Activated CD4-positive, alpha-beta T cell treated with anti-CD3 and anti-CD28 coated beads, Interleukin-10, Interleukin-2, amounts not matched to agents 100 ng/mL and 50 ng/mL, durations not matched to agents 16 hours and 8 hours (primary cell): ENCODE measurements at places on chromosomes 11 and 22.
A peak's percentile ranks its signal among the peaks of the same experiment; 100 is the strongest.

DNA sequence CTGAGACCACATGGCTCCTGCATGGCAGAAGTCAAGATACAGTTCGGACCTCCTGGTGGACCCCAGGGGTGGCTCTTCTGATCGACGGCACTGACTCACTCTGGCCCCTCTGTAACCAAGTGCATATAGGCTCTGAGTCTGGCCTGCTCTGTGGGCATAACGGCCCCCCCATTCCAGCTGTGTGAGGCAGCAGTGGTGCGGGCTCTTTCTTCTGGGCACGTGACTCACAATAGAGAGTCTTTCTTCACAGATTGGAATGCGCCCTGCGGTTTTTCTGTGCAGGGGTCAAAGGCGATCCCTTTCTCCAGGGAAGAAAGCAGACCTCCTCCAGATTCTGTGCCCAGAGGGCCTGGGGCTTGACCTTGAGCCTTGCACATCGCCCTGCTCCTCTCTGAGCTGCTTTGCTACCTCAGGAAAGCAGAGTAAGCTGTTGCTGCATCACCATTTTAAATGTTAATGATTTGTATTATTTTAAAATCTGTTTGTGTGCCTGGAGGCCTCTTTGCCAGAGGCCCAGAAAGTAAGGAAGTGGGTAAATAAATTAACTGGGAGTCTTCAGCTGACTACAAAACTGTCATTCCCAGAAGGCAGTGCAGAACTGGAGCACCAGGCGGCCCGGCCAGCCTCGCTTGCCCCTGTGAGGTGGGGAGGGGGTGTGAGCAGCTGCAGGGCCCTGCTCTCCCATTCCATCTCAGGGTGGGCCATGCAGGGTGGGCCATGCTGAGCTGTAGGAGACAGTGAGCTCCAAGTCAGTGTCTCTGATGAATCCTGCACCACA, 199.0 kb downstream of the GRIK4 start:
- no peak for DNase-seq

DNA sequence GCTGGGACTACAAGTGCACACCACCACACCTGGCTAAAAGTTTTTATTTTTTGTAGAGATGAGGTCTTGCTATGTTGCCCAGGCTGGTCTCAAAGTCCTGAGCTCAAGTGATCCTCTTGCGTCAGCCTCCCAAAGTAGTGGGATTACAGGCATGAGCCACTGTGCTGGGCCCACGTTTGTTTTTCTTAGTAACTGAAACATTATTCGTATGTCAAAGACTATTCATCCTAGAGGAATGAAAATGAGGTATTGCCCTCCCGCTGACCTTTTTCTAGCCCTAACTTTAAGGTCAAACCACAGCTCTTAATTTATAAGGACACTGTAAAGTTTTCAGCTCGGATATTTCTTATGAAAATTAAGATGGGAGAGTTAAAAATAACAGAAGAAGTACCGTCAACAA, 33.2 kb upstream of the PAX6 start:
- DNase-seq = no peak

- no peak for DNase-seq
Observed at GRCh38 chr11:120115272-120116000, 22.5 kb downstream of the TRIM29 start.

GRCh38 chr11:122313581-122313980, 197.6 kb upstream of the BLID start:
- DNase-seq = no peak

DNA sequence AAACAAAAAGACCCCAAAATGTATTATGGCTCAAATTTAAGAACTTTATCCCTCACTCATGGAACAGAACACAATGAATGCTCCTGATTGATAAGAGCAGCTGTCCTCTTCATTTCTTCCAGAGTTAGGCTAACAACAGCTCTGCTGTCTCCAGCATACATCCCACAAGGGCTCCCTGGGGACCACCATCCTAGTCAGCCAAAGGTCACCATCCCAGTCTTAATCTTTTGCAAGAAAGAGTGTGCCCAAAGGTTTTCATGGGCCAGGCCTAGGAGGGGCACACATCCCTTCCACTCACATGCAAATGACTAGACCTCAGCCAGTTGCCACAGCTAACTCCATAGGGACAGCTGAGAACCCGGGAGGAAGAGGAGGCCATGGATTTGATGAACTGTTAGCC, 555.3 kb downstream of the BUD13 start:
- no peak for DNase-seq

DNA sequence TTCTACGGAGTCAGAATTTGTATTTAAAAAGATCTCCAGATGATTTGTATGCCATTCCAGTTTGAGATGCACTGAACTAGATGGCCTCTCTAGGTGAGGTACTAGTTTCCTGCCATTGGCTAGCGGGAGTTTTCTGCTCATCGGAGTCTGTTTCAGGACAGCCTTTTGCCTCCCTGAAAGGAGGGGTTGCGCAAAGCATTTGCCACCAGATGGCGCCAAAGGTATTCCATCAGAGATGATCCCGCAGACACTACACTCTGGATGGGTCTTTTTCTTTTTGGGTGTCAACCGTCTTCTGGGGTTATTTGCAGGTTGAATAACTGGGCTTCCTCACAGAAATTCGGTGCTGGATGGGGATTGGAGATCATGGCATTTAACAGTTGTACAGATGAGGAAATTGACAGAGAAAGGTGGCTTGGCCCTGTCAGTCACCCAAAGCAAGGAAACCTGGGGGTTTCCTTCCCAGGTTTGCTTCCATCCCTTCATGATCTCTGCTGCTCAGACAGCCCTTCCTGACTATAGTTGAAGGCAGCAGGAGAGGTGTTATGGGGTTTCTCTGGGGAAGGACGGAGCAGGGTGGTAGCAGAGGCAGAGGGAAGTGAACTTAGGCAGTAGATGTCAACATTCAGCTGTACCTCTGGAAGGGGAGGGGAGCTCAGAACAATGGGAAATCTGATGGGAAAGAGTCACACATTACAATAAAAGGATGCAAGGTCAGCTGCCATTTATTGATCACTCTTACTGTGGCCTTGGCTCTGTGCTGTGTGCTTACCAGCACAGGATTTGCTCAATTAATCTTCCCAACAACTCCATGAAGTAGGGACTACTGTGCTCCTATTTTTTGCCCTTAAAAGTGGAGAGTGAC, 81.6 kb downstream of the CCDC81 start:
- peak; percentile 88 for DNase-seq

DNA sequence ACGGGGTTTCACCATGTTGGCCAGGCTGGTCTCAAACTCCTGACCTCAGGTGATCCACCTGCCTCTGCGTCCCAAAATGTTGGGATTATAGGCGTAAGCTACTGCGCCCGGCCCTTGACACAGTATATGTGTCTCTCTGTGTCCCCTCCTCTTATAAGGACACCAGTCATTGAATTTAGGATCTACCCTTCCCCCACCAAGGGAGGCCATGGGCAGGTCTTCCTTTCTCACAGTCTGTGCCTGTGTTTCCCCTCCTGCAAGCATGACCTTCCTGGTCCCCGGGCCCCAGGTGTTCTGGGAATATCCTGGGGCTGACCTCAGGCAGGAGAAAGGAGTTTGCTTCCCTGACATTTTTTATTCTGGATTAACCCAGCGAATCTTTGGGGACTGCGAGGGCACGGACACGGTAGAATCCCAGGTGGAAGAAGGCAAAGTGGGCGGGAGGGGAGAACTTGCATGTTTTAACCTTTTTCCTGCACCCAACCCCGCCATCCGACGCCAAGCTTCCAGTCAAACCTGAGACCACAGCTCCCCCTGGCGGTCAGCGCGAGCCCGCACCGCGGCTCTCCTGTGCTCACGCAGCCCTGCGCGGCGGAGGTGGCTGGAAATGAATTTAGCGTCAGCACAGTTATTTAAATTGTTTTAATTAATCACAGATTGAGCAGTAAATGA, 42.1 kb upstream of the ISX start:
- peak; percentile 77 for DNase-seq

DNA sequence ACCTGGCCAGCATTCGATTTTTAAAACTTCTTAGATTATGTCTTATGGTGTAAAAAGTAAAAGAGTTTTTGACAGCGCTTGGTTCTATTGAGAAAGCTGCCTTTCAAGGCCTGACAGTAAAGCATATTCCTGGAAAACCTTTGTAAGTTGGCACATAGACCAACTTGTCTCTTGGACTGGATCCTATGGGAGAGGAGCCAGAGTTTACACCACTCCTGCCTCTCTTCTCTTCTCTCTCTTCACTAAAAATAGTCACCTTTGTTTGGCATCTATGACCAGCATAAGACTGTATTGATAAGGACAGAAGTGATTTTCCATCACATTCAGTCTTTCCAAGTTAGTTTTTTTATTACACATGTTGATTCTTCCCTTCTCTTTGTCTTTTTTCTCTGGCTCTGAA, 33.7 kb downstream of the CSRP3 start:
- DNase-seq = no peak

- DNase-seq = no peak
Observed at GRCh38 chr11:73270016-73270854, 1.9 kb upstream of the P2RY6 start.

DNA sequence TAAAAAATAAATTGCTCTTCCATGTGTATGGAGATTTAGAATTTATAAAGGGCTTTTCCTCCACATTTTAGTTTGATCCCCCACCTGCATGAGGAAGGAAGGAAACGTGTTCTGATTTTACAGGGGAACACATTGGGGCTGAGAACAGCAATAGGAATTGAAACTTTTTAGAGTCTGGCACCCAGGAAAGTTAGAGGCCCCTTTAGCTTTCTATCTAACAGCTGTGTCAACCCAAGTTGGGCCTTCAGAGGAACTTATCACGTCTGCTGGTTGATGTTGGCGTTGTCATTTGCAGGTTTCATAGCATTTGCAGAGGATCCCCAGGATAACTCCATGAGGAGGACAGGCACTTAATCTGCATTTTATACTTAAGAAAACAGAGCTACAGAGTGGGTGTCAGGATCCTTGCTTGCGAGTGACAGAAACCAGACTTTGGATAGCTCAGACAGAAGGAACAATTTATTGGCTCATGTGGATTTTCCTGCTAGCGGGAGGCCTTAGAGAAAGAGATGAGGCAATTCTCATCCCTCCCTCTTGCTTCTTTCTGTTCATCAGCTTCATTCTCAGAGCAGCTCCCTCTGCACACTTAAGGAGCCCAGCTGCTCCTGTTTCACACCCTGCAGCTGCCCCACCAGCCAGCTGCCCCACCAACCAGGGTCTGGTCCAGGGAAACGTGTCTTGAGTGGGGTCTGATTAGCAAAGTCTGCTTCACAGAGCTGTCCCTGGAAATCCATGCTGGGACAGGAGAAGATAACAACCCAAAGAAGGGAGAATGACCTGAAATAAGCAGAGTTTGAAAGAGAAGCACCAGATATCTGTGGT, 92.5 kb upstream of the OR4B1 start:
- no peak for DNase-seq

GRCh38 chr11:34339149-34340064, 18.4 kb downstream of the ABTB2 start:
- no peak for DNase-seq

DNA sequence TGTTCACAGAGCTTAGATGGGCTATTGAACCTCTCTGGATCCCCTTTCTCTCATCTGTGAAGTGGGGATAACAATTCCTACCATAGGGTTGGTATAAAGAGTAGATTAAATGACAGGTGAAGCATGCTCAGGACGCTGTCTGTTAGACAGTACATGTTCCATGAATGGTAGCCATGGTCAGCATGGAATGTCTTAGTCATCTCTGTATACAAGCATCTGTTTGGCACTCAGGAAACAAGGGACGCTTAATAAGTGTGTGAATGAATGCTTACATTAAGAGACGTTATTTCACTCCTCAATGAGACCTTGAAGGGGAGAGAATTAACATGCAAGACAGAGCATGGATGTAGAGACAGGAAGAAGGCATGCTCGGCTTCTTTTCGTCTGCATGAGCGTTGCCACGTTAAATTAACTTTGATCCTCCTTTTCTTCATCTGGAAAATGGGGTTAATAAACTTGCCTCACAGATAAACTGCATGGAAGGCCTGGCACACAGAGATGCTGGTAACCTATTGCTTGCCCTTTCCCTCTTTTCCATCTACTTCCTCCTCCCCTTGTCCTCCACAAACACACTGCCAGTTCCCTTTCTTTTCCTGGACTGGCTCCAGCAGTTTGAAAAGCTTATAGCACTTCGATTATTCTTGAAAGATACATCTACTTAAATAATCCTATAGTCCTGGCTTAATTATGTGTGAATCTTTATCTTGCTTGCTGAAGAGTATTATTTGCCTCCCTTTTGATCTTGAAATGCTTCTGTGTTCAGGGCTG, 267.2 kb upstream of the MTNR1B start:
- no peak for DNase-seq

- no peak for DNase-seq
Observed at GRCh38 chr11:17861036-17861755, 126.6 kb downstream of the KCNC1 start.

DNA sequence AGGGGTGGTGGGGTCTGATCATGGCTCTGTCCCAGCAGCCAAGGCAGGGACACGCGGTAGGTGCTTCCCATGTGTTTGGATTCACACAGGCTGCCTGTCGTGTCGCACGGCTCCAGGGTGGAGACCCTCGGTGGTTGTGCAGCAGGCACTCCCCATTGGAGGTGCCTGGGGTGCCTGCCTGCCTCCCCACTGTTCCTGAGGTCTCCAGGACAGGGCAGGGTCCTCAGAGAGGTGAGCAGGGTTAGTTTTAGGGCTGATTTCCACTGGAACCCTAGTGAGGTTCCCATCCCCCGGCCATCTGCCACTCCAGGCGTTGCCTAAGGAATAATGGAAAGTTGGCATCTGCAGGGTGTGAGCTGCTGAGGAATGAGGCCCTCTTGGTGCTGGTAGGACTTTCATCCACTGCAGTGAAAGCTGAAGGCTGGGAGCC, 32.3 kb downstream of the OSBPL5 start:
- no peak for DNase-seq
